ENCODE measurements at places on chromosomes 16 and 17.
A peak's percentile ranks its signal among the peaks of the same experiment; 100 is the strongest.

DNA sequence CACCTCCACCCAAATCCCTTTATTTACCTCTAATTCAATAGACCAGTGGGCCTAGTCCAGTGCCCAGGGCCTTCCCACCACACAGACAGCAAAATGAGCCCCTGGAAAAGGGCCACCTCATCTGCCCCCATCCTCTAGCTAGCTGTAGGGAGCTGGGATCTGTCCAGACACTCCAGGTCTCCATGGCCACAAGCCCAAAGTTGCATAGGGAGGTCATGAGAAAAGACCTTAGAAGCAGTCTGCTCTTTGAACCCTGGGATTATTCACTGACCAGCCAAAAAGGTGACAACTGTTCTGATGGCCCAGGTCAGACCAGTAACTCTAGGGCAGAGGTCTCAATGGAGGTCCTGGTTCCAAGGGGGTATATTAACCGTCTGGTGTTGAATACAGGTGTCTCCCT lies 2.0 kb downstream of the CUEDC1 start:
- H3K4me3 ChIP-seq: no peak overlapping the region
- peaks cover 45% of the 10 kb centered on the region for H3K4me1 ChIP-seq
- no peak for DNase-seq
- peaks cover 10% of the 10 kb centered on the region for H3K36me3 ChIP-seq
- H3K27ac ChIP-seq: no peak overlapping the region

DNA sequence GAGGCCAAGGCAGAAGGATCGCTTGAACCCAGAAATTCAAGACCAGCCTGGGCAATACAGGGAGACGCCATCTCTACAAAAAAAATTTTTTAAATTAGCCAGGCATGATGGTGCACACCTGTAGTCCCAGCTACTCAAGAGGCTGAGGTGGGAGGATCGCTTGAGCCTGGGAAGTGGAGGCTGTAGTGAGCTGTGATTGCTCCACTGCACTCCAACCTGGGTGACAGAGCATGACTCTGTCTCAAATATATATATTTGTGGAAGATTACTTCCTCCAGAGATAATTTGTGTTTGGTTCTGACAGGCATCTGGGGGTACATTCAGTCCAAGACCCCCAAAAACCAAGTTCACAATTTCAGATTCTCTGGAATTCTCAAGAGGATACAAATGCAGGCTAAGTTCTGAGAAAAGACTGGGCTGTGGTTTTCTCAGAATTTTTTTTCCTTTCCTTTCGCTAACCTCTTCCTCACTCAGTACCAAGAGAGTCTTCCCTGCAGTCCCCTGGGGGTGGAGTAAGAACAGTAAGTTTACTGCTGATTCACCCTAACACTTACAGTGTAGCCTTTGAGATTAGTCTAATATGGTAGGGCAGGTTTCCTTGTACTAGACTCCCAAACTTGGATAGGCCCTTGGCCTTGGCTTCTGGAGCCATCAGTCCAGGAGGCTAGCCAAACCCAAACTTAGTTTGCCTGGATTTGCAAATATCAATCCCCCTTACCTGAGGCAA lies 15.1 kb downstream of the GSDMB start:
- H3K27me3 ChIP-seq: no peaks in the 10 kb centered on the region
- peaks cover 11% of the 10 kb centered on the region for H3K4me1 ChIP-seq
- peak overlapping the region; percentile 45 for H3K27ac ChIP-seq
- peaks cover 15% of the 10 kb centered on the region for H3K36me3 ChIP-seq
- no peak overlapping the region for H3K4me3 ChIP-seq

DNA sequence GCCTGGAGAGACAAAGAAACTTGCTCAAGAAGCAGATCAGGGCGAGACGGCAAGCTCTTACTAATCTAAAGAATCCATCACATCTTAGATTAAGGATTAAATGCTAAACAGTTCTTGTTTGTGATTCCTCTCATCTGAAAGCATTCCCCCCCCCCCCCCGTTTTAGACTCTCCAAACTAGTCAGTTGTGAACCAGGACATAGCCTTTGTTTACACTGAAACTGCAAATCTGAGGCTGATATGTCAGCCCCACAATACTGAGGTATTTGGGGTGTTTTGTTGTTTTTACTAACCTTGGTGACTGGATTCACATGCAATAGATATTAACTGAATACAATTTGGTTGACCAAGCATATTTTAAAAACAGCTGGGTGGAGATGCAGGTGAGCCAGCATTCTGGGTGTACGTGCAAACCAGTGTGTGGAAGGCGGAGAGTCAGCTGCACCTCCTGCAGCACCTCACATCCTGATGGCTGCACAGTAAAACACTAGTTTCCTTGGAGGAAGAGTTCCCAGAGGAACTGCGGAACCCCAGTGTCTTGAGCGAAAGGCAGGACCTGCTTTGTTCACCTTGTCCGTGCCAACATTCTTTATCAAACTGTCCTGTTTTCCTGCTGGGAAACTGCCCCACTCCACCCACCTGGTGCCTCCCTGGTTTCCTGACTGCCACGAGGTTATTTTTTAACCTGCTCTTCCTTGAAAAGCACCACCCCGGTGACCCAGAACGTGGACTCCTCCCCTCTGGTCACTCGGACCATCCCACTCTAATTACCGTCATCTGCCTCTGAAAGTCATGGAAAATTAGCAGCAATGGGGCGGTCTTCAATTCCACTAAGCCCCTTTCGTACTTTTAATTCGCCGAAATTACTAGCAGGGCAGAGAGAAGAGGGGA lies 1.2 kb upstream of the YPEL2 start:
- H3K4me3 ChIP-seq: peak overlapping the region; percentile 73
- no peaks in the 10 kb centered on the region for H3K27me3 ChIP-seq
- H3K4me1 ChIP-seq: peaks cover 46% of the 10 kb centered on the region
- DNase-seq: no peak
- peaks cover 4% of the 10 kb centered on the region for H3K36me3 ChIP-seq

- peak overlapping the region; percentile 71 for H3K4me3 ChIP-seq
- peaks cover 46% of the 10 kb centered on the region for H3K4me1 ChIP-seq
- DNase-seq: peak; percentile 54
- peaks cover 8% of the 10 kb centered on the region for H3K36me3 ChIP-seq
- no peaks in the 10 kb centered on the region for H3K27me3 ChIP-seq
These were observed 72.8 kb upstream of the MED9 start for GRCh38 chr17:17403899-17404576.

GRCh38 chr16:85138825-85139627 lies 26.8 kb upstream of the CIBAR2 start:
- peaks cover 3% of the 10 kb centered on the region for H3K36me3 ChIP-seq
- no peak overlapping the region for H3K27ac ChIP-seq
- DNase-seq: no peak
- H3K4me1 ChIP-seq: peaks cover 6% of the 10 kb centered on the region

DNA sequence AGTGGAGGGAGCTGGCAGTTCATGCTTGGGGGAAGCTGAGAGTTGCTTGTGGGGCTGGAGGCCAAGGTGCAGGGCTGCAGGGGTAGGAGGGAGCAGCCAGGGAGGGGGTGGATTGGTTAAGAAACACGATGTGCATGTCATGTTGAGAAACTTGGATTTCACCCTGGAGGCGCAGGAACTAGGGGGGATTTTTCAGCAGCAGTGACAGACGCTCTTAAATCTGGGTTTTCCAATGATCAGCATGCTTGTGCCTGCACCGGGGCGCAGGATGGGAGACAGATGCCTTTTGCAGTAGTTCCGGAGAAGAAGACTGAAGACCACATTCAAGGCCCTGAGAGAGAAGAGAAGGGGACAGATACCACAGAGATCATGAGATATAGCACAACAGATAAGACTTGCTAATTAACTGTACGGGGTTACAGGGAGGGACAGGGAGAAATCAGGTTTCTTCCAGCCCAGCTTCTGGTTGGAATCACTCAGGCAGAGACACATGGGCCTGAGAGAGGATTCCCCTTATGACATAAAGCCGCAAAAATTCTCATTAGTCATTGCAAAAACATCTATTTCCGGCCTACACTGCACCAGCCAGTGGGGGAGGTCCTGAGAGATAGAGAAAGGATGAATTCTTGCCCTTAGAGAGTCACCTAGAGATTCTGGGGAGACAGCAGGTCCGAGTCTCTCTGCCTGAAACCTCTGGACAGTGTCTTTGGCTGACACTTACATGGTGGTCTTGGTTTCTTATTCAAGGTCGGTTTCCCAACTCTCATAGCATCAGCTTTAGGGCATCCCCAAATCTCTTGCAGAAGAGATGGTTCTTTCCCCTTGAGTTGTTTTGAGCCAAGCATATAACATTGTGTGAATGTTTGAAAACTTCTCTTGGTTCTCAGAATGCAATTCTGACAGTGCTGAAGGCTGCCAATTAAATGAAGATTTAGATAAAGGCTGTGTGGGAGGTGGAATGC lies 27.1 kb downstream of the CDH13 start:
- peaks cover 74% of the 10 kb centered on the region for H3K4me1 ChIP-seq
- peak overlapping the region; percentile 95 for H3K27ac ChIP-seq
- H3K27me3 ChIP-seq: no peaks in the 10 kb centered on the region
- H3K36me3 ChIP-seq: peaks cover 18% of the 10 kb centered on the region

Data from effector memory CD8-positive, alpha-beta T cell (primary cell).